ENCODE measurements at places on chromosomes 4 and X. TPM values are rescaled to one million over a fixed set of nuclear protein-coding genes. Genes with fewer than 3 reads are reported as not detected.

The LETM1 gene
- total RNA-seq, result 45.9 TPM

The KLF8 gene
- total RNA-seq, result not detected

The PUDP gene
- total RNA-seq, result 10.7 TPM

The KLB gene
- not detected for total RNA-seq

GRCh38 chrX:153762626-153763173 is 1.3 kb upstream of the PLXNB3 start:
- no peak for DNase-seq

GRCh38 chr4:168839758-168840391 is 170.2 kb downstream of the CBR4 start:
- no peak for DNase-seq

- DNase-seq, result no peak
These were observed 18.8 kb upstream of the TMSB4X start for GRCh38 chrX:12955882-12956703.

DNA sequence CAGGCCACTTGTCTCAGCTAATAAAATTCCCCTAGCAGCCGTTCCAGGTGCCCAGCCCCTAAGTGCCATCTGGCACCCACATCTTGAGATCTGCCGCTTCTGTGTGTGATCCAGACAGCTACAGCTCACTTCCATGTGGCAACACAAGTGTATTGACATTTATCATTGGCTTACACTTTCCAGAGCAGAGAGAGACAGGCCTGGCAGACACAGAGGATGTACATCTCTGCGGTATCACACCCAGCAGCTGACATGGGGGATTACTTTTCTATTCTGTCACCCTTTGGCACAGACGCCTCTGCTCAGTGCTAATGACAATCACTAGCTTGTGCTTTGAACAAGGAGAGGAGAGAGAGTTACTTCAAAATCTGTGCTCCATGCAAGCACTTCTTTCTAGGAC is 195.9 kb downstream of the KDR start:
- no peak for DNase-seq

GRCh38 chr4:73883306-73883705 is 14.1 kb downstream of the CXCL1 start:
- no peak for DNase-seq

GRCh38 chr4:78659264-78659663 is 107.7 kb downstream of the ANXA3 start:
- no peak for DNase-seq

GRCh38 chrX:136467303-136467702 is 20.4 kb upstream of the BRS3 start:
- no peak for DNase-seq
